Endodermal cell (in vitro differentiated cells): ENCODE measurements at places on chromosomes 1 and 21. TPM values are rescaled to one million over a fixed set of nuclear protein-coding genes. Genes with fewer than 3 reads are reported as not detected.

GRCh38 chr1:53127546-53127945 is 14.9 kb downstream of the SLC1A7 start:
- no peaks in the 10 kb centered on the region for H3K36me3 ChIP-seq
- H3K27ac ChIP-seq: no peak overlapping the region
- peaks cover 4% of the 10 kb centered on the region for H3K4me1 ChIP-seq

GRCh38 chr1:107936498-107937481 is 28.2 kb downstream of the VAV3 start:
- no peaks in the 10 kb centered on the region for H3K36me3 ChIP-seq
- H3K27ac ChIP-seq: no peak overlapping the region
- H3K4me1 ChIP-seq: peaks cover 2% of the 10 kb centered on the region

DNA sequence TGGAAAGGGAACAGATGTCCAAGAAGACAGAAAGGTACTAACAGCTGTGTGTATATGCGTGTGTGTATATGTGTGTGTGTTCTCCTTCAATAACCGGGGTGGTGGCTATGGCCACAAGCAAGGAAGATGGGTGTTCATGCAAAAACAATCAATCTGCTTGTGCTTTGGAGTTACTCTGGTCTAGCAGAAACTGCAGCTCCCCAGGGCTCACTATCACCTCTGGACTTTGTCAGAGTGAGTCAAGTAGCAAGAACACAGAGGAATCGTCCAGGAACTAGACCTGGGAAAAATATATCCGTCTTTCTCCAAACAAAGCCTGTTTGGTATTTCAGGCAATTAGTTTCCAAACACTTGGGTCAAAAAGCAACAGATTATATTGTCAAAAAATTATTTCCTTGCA is 68.6 kb downstream of the GNG12 start:
- H3K4me1 ChIP-seq: peaks cover 3% of the 10 kb centered on the region
- H3K27ac ChIP-seq: no peak overlapping the region
- no peaks in the 10 kb centered on the region for H3K36me3 ChIP-seq
- H3K27me3 ChIP-seq: no peaks in the 10 kb centered on the region

DNA sequence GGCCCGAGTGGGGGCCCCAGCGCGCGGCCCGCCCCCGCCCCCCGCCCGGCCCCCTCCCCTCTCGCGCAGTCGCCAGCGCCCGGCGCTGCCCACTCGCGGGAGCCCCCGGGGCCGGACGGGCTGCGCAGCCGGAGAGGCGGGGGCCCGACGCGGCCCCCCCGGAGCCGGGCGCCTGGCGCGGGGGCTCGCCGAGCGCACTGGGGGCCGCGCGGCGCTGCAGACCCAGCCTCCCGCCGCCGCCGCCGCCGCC is 146 bp upstream of the ZNF362 start:
- peaks cover under 1% of the 10 kb centered on the region for H3K27me3 ChIP-seq
- peaks cover 22% of the 10 kb centered on the region for H3K4me1 ChIP-seq
- no peak for DNase-seq
- H3K36me3 ChIP-seq: no peaks in the 10 kb centered on the region
- no peak overlapping the region for H3K4me3 ChIP-seq

- DNase-seq: peak; percentile 77
- H3K27me3 ChIP-seq: peaks cover 35% of the 10 kb centered on the region
- no peak overlapping the region for H3K27ac ChIP-seq
Measured at GRCh38 chr1:228073857-228074545, 8.5 kb upstream of the ARF1 start.

- no peak for DNase-seq
- no peaks in the 10 kb centered on the region for H3K27me3 ChIP-seq
- peaks cover 13% of the 10 kb centered on the region for H3K36me3 ChIP-seq
- H3K27ac ChIP-seq: no peak overlapping the region
- H3K4me1 ChIP-seq: no peaks in the 10 kb centered on the region
Measured at GRCh38 chr1:193031431-193031830, 27.7 kb downstream of the UCHL5 start.

DNA sequence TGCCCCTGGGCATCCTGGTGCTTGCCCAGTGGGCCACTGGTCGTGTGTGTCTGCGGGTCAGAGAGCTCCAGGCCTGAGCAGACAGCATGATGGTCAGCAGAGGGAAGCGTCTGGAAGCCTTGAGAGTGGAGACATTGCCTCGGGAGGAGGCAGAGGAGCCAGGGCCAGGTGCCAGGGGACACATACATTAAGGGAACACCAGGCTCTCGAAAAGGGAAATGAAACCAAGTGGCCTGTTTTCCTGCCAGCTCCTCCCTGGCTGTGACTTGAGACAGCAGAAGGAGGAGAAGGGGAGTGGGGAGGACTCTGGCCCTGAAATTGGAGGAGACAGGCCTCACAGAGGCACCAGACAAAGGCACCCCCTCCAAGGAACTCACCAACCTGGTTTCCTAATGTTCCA is 62.4 kb upstream of the LRP8 start:
- H3K27me3 ChIP-seq: no peaks in the 10 kb centered on the region
- no peaks in the 10 kb centered on the region for H3K36me3 ChIP-seq
- H3K4me1 ChIP-seq: peaks cover 3% of the 10 kb centered on the region
- DNase-seq: no peak

DNA sequence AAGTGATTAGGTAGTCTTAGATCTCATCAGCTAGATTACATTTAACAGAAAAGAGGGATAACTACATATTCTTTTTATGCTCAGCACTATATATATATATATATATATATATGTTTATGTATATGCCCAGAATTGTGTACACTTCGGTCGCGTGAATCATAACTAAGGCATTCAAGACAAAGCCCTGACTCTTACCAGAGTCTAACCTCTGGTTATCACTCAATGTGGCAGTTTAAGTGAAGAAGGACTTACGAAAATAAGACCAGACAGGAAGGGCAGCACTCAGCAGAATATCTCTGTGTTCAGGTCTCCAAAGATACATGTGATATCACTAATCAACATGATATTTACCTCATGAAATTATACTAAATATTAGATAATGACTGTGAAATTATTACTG is 1326.7 kb downstream of the MRPL39 start:
- H3K27me3 ChIP-seq: no peaks in the 10 kb centered on the region
- no peaks in the 10 kb centered on the region for H3K36me3 ChIP-seq
- no peaks in the 10 kb centered on the region for H3K4me1 ChIP-seq
- H3K27ac ChIP-seq: no peak overlapping the region

GRCh38 chr1:245197911-245198379 is 43.2 kb downstream of the KIF26B start:
- DNase-seq: no peak
- H3K27me3 ChIP-seq: no peaks in the 10 kb centered on the region
- peaks cover 42% of the 10 kb centered on the region for H3K36me3 ChIP-seq
- H3K4me1 ChIP-seq: no peaks in the 10 kb centered on the region

- DNase-seq: peak; percentile 94
- H3K27me3 ChIP-seq: no peaks in the 10 kb centered on the region
- no peak overlapping the region for H3K4me3 ChIP-seq
- H3K36me3 ChIP-seq: peaks cover 95% of the 10 kb centered on the region
Measured at GRCh38 chr1:17419626-17420328, 19.7 kb downstream of the RCC2 start.

DNA sequence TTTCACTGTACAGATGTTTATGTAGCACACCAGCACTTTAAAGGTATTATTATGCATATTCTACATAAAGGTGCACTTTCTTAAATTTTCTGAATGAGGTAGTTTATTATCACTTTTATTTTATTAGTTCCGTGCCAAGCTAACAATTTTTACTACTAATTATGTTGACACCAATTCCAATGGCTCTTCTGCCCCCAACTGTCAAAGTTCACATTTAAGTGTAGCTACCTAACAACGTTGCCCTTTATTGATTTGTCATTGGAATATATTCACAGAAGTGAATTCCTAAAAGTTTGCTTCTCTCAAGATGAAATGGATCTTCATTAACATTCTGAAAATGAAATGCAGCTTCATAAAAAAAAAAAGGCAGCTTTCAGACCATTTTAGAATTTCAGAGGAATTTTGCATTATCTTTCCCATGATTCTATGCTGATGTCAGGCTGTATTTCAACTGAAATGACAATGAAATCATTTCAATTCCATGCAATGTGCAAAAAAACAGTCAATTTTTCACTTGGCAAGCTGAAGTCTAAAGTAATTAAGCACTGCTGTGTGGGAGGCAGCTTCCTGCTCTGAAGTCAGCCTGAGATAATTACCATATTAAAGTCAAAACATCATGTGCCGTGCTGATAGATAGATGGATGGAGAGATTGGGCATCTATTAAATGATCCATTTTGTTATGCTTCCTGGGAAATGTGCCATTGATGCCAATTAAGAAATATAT is 229.2 kb downstream of the TTLL7 start:
- H3K27ac ChIP-seq: no peak overlapping the region
- no peak for DNase-seq
- H3K36me3 ChIP-seq: no peaks in the 10 kb centered on the region
- no peak overlapping the region for H3K4me3 ChIP-seq
- no peaks in the 10 kb centered on the region for H3K4me1 ChIP-seq
- no peaks in the 10 kb centered on the region for H3K27me3 ChIP-seq

GRCh38 chr1:200873116-200873670 is 412 bp downstream of the GPR25 start:
- H3K27me3 ChIP-seq: no peaks in the 10 kb centered on the region
- DNase-seq: peak; percentile 61
- no peak overlapping the region for H3K4me3 ChIP-seq
- H3K4me1 ChIP-seq: no peaks in the 10 kb centered on the region
- no peak overlapping the region for H3K27ac ChIP-seq

DNA sequence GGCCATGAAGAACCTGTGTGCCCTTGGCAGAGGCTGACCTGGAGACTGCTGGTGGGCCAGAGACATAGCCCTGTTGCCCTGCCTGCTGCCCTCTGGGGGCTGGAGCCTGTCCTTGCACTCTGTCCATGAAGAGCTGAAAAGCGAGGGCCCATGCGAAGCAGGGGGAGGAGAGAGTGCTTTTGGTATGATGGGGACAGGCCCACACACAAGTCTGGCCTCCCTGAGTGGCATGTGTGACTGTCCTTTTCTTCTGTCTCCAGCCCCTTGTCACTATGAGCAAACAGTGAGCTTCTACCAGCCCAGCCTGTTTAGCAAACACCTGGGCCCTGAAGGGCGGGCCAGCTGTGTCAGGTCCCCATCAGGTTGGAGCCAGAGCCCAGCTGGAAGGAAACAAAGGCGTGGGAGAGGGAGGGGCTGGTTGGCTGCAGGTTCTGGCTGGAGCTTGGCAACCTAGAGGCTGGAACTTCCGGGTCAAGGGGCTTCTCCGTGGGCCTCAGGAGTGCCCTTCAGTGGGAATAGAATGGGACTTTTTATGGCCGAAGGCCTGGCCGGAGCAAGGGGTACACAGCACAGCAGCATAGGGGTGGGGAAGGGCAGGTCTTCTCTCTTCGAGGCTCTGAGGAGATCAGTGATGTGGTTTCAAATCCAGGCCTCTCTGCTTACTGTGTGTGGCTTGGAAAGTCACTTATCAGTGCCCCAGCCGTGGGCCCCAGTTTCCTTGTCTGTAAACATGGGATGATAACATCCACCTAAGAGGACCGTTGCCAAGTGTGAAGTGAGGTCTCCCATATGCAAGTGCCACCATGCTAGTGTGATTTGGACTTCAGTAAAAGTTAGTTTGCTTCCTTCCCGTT is 14.3 kb downstream of the QSOX1 start:
- peaks cover 14% of the 10 kb centered on the region for H3K36me3 ChIP-seq
- no peak overlapping the region for H3K4me3 ChIP-seq
- H3K4me1 ChIP-seq: peaks cover 11% of the 10 kb centered on the region

Gene COL9A2
- 216 and 295 TPM in 2 replicates for total RNA-seq

Gene POLR3C
- total RNA-seq: 36.0 and 37.9 TPM in 2 replicates

Gene PSEN2
- total RNA-seq: 6.0 to 21.5 TPM (median 19.9 TPM) in 3 replicates

Gene PRRX1
- not detected in 2 replicates for total RNA-seq

Gene RNU11
- total RNA-seq: not detected in 3 replicates

Gene NBPF4
- total RNA-seq: not detected in 2 replicates

Gene MX1
- total RNA-seq: 0.42 to 0.69 TPM (median 0.68 TPM) in 3 replicates

Gene C1orf216
- 3.4 to 14.3 TPM (median 13.0 TPM) in 3 replicates for total RNA-seq

Gene CBR3
- total RNA-seq: not detected in 2 replicates
